ENCODE measurements at places on chromosomes 5 and 9.

DNA sequence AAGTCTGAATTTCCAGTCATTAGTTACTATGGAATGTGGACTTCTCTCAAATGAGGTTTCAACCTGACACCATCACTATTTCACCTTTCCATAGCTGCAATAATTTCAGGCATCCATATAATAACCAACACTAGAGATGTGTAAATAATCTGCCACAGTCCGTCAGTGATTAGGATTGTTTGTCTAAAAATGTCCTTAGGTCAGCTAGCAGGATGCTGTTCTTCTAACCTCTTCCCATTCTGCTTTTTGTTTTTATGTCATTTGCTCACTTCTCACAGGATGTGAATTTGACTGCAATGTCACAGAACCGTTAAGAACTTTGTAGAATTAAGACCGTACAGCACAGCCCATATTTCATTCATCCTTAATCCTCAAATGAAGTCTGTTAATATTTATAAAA, 166.4 kb upstream of the RASA1 start:
- DNase-seq, result no peak

DNA sequence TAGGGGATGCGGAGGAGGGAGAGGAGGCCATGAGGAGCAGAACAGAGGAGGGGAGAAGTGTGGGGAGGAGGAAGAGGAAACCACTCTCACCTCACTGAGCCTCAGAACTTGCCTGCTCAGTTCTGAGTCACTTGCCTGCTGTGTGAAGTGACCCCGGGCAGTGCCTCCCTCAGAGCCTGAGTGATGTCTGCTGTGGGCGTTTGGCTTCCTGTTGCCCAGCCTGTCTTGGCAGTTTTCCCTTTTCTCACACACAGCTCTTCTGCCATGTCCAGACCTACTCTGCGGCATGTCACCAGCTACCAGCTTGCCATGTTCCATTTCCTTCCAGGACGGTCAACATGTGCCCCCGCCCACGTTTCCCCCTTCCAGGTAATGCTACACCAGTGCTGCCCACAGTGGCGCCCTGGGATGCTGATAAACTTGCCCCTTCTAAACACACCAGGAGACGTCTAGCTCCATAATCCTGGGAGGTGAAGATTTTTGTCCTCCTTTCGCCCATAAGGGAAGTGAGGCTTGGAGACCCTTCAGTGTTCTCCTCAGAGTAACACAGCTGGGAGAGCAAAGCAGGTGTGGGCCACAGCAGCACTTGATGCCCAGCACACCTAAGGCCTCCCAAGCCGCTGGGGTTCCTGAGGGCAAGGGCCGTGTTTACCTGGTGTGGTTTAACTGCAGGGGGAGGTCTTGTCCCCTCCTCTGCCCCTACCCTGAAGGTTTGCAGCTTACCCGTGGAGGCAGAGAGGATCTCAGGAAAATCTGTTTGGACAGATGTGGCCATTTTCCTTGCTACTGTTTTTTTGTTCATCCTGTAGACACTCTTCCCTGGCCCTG, 63.8 kb upstream of the RNF130 start:
- no peak for DNase-seq

GRCh38 chr5:158821331-158821730, 278.4 kb downstream of the EBF1 start:
- DNase-seq, result no peak

DNA sequence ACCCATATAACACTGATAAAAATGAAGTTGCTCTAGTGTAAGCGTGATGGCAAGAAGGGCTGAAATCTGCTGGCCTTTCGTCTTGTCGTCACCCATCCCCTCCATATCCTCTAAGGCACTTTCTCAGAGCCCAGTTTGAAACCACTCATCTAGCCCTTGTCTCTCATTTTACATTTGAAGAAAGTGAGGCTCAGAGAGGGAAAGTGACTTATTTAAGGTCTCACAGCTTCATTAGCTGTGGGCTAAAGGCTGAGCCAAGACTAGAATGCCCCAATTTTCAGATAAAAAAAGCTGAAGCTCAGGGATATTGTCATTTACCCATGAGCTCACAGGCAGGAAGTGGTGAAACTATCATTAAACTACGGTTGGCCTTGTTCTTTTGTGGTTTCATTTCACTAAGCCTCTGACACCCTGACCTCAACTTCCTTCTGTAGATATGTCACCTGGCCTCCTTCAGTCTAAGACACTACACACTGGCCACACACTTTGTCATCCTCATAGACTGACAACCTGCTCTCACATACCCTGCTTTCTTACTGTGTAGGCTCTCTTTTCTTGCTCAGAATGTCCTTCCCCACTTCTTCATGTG, 176.7 kb upstream of the DMAC1 start:
- DNase-seq, result peak; percentile 21

- no peak for DNase-seq
Measured at GRCh38 chr5:10936081-10936855, 175.2 kb upstream of the DAP start.

DNA sequence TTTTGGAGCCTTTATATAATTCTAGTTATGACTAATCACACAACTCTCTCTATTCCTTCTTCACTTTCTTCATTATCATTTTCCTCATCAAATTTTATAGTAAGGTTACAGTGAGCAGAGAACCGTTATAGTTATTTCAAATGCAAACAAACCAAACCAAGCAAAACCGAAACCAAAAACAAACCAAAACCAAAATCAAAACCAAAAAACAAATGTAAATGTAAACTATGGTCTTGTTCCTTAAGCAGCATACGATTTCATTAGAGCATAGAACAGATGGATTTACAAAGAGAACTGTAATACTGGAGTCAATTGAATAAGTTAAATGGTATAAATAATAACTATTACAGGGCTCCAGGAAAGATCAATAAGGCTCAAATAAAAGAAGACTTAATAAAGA, 447.1 kb downstream of the LRRC70 start:
- no peak for DNase-seq

Data from stimulated activated CD4-positive, alpha-beta T cell treated with anti-CD3 and anti-CD28 coated beads, TNF-alpha, amount 100 ng/mL, for 24 hours (primary cell).